ENCODE measurements at places on chromosomes 12 and 14. TPM values are rescaled to one million over a fixed set of nuclear protein-coding genes. Genes with fewer than 3 reads are reported as not detected.

- H3K27me3 ChIP-seq: no peaks in the 10 kb centered on the region
- H3K4me3 ChIP-seq: no peak overlapping the region
- DNase-seq: no peak
- H3K36me3 ChIP-seq: no peaks in the 10 kb centered on the region
- no peaks in the 10 kb centered on the region for H3K4me1 ChIP-seq
These were observed 41.4 kb downstream of the DAAM1 start for GRCh38 chr14:59229653-59230406.

GRCh38 chr14:65824978-65825299, 412.4 kb downstream of the FUT8 start:
- no peaks in the 10 kb centered on the region for H3K4me1 ChIP-seq
- H3K27me3 ChIP-seq: no peaks in the 10 kb centered on the region
- H3K27ac ChIP-seq: no peak overlapping the region
- DNase-seq: no peak

DNA sequence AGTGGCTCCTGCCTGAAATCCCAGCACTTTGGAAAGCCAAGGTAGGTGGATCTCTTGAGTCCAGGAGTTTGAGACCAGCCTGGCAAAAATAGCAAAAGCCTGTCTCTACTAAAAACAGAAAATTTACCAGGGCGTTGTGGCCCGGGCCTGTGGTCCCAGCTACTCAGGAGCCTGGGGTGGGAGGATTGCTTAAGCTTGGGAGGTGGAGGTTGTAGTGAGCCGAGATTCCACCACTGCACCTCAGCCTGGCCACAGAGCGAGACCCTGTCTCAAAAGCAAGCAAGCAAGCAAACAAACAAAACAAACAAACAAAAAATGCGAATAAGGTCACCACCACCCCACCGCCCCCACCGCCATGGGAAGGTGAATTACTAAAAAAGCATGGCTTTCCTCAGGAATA, 238.7 kb downstream of the ATXN7L3B start:
- DNase-seq: no peak
- H3K4me3 ChIP-seq: no peak overlapping the region
- no peaks in the 10 kb centered on the region for H3K27me3 ChIP-seq
- no peaks in the 10 kb centered on the region for H3K36me3 ChIP-seq
- no peaks in the 10 kb centered on the region for H3K4me1 ChIP-seq
- H3K27ac ChIP-seq: no peak overlapping the region

GRCh38 chr12:114936148-114937079, 252.4 kb upstream of the TBX3 start:
- no peaks in the 10 kb centered on the region for H3K27me3 ChIP-seq
- no peak for DNase-seq
- H3K36me3 ChIP-seq: no peaks in the 10 kb centered on the region
- no peak overlapping the region for H3K27ac ChIP-seq
- no peaks in the 10 kb centered on the region for H3K4me1 ChIP-seq

Gene KCNK13
- total RNA-seq: 0.66 TPM

Gene ABCD4
- 38.2 TPM for total RNA-seq

Gene TOMM20L
- total RNA-seq: not detected

Gene ACOT4
- 5.9 TPM for total RNA-seq

Gene NOVA1
- 58.9 TPM for total RNA-seq
